Dorsolateral prefrontal cortex (tissue), 122 donors: ENCODE measurements at places on chromosomes 4 and X.

DNA sequence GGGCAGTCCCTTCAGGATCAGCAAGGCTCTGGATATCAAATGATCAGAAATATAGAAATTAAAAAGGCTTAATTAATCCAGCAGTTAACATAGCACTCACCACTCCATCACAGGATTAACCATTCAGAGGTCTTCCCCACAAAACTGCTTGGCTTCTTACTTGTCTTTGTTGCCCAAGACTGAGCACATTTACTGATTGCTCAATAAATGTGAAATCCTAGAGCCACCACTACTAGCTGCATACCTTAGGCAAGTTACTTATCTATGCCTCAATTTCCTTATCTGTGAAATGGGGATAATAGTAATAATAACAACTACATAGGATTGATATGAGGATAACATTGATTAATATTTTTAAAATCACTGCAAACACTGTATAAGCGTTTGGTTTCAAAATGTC, 124.2 kb downstream of the ARHGAP6 start:
- DNase-seq = no peak

DNA sequence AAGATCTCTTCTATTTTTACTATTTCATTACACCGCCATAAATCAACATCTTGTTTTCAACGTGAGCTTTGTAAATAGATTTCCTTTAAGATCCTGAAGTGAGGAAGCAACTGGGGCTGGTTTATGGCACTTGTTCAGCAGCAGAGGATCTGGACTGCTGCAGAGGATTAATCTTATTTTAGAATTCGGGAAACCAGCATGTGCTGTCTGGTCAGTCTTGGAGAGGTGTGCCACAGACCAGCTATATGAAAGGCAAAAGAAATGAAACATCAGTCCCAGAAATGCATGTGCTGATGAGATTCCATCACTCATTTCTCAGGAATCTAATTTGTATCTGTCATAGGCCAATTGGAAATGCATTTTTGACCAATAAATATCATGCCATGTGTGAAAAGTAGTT, 23.4 kb downstream of the PRDM8 start:
- no peak for DNase-seq

DNA sequence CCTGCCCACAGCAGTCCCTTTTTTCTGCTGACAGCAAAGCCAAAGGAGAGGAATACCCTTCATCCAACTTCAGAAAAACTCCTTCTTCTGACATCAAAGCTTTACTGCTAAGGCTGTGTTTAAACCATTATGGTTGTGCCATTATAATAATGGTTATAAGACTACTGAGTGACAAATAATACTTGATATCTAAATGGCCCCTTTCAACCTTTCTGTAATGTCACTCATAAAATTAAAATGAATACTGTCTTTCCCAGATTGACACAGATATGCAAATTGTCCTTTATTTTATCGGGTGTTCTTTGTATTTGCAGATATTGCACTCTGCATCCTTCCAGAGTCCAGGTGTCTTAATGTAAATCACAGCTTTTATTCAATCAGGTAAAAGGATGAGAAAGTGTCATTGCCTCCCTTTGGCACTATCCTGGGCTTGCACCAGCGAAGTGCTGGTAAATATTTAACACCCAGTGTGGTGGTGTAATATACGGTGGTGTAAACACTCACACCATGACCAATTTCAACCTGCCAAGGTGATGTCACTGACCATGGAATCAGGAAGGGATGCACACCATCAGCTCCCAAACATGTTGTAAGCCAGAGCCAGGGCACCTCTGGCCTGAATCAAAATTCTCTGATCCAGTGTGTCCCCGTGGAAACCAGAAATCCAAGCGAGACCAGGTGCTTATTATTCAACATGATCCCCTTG, 139.4 kb upstream of the TENM3 start:
- no peak for DNase-seq

GRCh38 chr4:165493359-165493758, 114.6 kb downstream of the CPE start:
- peak; percentile 42 for DNase-seq

DNA sequence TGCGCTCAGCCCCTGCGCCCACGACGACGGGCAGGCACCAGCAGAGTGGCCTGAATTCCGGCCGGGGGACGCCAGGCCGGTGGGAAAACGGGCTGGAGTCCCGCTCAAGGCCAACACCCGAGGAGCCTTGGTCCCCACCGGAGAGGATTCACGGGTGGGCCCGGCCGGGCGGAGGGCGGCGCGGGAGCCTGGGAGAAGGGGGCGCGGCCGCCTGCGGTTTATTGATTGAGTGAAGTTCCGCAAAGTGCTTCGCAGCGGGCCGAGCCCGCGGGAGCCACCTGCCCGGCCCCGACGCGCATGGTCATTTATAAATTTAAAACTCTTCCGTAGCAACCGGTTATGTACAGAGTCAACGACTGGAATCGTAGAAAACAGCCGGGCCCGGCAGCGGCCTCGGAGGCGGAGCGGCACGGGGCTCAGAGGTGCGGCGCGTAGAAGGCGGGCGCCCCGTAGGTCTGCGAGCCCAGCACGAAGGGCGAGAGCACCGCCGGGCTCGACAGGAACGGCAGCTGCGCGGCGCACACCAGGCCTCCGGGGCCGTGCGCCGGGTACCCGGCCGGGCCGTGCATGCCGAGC, 3.6 kb downstream of the NKX1-1 start:
- DNase-seq = peak; percentile 22

- no peak for DNase-seq
Measured at GRCh38 chrX:68203211-68203610, 230.1 kb downstream of the OPHN1 start.

DNA sequence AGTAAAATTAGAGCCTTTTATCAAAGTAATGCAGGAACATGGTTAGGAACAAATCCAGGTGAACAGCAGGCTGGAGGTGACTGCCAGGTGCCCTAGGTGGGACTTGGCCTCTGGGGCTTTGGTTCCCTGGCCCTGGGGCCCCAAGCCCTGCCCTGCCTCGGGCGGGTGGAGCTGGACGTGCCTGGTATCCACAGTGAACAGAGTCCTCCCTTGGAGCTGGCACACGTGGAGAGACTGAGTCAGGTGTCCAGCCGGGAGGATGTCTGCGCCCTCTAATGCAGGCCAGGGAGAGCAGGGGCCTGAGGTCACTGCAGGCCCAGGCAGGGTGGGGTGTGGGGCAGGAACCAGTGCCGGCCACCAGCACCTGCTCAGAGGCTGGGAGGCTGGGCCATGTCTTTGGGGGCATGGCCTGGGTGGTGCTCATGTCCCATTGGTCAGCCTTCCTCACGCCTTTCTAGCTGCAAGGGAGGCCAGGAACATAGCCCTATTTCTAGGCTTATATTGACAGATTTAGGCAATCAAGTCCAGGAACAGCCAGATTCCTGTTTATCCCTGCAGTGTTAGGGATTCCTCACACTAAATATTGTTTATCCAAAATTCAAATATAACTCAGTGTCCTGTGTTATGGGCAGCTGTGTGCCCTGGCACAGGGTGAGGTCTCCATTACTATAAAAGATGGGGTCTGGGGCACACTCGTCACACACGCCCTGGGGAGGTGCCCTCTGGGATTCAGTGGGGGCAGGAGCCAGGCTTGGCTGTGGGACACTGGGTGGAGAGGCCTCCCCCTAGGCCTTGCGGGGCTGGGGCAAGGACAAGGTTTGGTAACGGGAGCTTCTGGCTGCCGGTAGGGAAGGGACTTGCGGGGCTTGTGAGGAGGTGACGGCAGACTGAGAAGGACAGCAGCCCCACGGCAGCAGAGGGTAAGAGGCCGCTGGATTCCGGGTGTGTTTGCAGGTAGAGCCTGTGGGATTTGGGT, 14.3 kb upstream of the NAT8L start:
- no peak for DNase-seq

- no peak for DNase-seq
Measured at GRCh38 chr4:133624744-133625143, 475.6 kb downstream of the PCDH10 start.

GRCh38 chrX:27807690-27808089, at the start of gene MAGEB10:
Gene MAGEB10, plus strand, starts transcription at chrX:27807990. Its CDS starts 13,317 bp downstream, at chrX:27821307.
- no peak for DNase-seq

DNA sequence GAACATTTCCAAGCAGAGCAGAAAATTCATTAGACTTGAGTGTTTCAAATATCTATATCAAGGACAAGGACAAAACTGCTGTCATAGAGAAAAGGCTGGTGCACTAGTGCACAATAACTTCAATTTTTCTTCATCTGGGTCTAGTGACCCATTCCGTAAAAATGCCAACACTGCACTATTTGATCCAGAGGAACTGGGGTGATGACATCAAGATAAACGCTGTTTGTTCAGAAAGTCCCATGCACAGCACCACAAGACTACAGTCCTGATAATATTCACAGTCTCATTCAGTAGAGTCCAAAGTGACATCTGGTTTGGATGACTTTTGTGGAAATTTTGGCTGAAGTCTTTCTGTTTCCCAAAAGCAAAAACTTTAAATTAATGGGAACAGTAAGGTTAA, 303.5 kb upstream of the GALNT7 start:
- no peak for DNase-seq

DNA sequence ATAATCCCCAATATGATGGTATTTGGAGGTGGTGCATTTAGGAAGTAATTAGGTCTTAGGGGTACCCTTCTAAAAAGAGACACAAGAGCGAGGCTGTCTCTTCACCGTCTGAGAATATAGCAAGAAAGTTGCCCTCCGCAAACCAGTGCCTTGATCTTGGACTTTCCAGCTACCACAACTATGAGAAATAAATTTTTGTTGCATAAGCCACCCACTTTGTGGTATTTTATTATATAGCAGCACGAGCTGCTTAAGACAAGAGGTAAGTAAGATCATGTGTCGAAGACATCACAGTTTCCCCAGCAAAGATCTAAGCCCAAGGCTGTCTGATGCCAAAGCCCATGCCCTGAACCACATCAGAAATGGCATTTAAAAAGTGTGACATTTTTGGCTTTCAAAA, 9.6 kb upstream of the EXOSC9 start:
- DNase-seq = no peak

DNA sequence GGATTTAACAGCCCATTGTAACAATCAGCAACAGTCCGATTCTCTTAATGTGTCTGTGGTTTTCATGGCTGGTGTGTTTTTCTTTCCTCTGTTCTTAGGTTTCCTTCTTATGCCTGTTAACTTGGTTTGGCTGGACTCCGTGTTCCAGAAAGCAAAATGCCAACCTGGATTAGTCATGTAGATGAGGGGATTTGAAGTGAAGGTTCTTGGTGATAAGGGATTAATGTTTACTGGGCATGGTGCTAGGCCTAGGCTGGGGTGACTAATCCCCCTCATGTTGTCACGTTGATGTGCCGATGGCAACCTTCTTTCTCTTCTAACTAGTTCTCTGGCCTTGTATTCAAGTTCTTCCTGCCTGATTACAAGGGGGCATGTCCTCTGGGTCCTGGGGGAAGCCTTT, 85.9 kb downstream of the REPS2 start:
- DNase-seq = no peak

GRCh38 chr4:120873554-120873953, 49.0 kb downstream of the PRDM5 start:
- no peak for DNase-seq

DNA sequence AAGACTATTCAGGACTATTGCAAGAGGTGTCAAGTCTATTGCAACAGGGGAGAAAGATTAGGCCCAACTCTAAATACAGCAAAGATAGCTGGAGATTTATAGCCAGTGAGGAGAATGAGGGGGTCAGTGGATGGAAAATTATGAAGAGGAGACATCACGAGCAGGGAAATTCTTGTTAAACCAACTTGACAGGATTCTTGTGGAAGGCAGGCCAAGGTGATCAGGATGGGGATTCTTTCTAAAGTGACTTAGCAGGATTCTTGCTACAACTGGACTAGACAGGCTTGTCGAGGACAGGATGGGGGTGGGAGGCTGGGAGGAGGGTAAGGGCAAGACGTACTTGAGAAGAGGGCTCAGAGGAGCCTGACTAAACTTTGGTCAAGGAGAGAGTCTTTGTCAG, 89.0 kb downstream of the PHEX start:
- no peak for DNase-seq

DNA sequence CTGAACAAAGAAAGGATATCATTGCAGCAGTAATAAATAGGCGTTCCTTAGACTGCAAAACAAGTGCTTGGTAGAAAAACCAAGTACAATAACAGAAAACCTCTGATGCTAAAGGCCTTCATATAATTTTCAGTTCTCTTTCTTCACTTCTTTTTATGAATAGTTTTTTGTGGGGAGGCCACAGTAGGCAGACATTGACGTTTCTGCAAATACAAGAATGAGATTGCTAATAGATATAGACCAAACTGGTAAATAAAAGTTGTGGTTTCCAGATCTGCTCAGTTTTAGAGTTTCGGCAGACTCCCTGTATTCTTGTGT, 57.0 kb upstream of the RAP1GDS1 start:
- DNase-seq = no peak

DNA sequence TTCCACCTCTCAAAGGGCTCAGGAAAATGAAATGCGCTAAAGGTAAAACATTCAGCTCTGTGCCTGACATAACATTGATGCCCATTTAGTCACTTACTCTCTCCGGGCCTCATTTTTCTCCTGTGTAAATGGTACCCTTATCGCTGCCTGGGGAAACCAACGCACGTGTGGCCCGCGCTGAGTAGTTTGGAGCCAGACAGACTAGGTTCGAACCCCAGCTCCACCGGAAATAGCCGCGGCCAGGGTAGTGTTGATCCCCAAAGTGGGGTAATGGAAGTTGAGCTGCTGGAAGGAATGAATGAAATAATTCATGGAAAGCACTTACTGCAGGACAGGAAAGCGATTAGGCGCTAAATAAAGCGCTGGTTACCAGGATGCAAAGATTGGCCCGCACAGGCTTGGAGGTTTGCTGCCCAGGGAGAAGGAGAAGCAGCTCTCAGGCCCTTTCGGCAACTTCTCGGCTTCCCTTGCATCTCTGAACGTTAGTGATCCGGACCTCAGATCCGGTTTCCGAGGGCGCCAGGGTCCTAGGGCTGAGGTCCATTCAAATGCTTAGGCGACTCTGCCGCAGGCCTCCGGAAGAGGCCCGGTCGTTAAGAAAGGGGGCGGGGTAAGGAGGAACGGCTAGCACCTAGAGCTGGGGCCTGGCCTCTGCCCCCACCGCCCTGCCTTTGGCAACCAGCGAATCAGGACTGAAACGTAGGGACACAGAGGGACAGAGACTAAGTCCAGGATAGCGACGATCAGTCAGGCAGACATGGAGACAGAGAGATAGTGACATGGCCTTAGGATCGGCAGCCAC, 13.3 kb downstream of the NKX3-2 start:
- no peak for DNase-seq

DNA sequence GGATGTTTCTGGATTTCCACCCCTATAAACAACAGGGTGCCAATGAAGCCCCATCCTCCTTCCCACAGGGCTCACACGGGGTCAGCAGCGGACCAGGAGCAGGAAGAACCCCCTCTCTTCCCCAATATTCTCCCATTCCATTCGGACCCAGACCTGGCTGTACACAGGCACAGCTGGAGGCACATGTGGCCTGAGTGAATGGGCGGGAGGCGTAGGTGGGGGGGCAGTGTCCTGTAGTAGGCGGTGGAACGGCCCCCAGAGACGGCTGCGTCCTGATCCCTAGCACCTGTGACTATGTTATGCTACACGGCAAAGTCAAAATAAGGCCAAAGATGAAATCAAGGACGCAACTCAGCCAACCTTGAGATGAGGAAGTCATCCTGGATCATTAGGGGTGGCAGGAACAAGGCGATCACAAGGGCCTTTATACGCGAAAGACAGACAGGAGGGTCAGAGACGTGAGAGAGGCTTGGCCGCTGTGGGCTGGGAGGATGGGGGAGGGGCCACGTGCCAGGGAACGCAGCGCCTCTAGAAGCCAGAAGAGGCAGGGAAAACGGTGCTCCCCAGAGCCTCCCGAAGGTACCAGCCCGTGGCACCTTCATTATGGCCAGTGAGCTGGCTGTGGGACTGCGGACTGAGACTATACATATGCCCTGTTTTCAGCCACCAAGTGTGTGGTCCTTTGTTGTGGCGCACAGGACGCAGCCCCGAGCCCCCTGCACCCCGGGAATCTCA, 75.6 kb downstream of the WFS1 start:
- no peak for DNase-seq
